A549 (cell line): ENCODE measurements at places on chromosomes 1 and 21. TPM values are rescaled to one million over a fixed set of nuclear protein-coding genes. Genes with fewer than 3 reads are reported as not detected.

- DNase-seq: no peak
These were observed 11.3 kb downstream of the ARHGEF11 start for GRCh38 chr1:157034137-157034800.

DNA sequence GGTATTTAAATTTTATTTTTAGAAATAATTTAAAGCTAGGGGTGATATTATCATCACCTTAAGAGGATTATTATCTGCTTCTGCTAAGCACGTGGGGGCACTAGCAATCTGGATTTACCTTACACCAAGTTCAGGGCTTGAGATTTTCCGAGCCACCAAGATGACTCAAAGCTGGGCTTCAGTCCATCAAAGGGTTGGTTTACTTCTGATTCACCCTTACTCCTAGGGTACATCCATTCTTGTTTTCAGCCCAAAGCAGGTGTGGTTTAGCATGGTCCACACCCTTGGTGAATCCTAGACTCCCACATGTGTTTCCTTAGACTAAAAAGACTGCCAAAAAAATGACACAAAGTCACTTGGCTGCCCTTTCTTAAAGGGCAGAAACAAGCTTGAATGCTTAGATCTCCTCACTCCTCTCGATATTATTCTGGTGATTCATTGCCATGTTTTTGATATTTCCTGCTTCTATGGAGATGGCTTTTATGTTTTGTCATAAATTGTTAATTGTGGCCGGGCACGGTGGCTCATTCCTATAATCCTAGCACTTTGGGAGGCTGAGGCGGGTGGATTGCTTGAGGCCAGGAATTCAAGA, 9.8 kb upstream of the PRSS38 start:
- peak; percentile 42 for DNase-seq

The PHLDA3 gene
- polyA plus RNA-seq: 83.1 to 91.1 TPM (median 83.5 TPM) in 3 replicates

GRCh38 chr1:90881034-90881433, 140.8 kb downstream of the ZNF644 start:
- DNase-seq: no peak

- no peak for DNase-seq
These were observed 129.1 kb upstream of the HOOK1 start for GRCh38 chr1:59685666-59686065.

DNA sequence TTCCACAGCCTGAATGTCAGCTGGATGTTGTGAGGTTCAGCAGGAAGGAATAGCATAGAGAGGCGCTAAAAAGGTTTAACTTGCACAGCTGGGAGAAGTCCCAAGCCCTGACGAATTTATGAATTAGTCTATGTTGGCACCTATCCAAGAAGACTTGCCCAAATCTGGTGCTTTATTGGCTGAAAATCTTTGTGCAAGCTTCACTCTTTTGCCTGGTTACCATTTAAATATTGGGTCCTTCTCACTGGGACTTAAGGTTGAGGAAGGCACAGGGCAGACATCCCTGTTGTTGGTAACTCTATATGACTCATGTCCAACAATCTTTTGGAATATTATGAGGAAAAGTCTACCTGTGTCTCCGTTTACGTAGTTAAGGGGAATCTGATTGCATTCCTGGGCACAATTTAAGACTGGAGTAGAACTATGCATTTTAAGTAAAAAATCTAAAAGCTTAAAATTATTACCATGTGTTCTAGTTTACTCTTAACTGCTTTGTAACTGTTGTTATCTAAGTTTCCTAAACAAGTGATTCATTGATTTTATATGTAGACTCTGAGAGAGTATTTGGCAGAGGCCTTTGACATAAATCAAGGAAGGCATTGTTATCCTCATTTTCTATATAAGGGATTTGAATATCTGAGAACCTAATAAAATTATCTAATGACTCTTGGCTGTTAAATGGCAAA, 181.7 kb upstream of the DPYD start:
- no peak for DNase-seq

GRCh38 chr1:20361805-20362381, 71.2 kb downstream of the VWA5B1 start:
- peak; percentile 51 for DNase-seq

GRCh38 chr1:54510715-54511270, 37.2 kb upstream of the ACOT11 start:
- no peak for DNase-seq

DNA sequence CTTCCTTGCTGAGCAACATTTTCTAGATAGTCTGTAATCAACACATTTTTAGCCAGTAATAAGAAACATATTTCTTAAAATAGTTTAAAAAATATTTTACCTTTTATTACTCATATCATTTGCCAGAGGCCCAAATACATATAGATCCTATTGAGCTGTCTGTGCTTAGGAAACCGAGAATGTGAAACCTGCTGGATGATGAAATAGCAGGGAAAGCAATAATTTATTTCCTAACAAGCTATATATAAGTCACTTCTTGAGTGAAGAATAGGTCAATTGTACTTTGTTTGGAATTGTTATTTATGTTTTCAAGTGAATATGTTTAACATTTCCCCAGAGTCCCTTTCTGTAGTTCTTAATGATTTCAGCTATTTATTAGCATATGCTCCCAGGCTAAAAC, 339.9 kb upstream of the TMPRSS15 start:
- no peak for DNase-seq

- no peak for DNase-seq
These were observed 440.3 kb upstream of the B3GALT2 start for GRCh38 chr1:193626695-193627094.

DNA sequence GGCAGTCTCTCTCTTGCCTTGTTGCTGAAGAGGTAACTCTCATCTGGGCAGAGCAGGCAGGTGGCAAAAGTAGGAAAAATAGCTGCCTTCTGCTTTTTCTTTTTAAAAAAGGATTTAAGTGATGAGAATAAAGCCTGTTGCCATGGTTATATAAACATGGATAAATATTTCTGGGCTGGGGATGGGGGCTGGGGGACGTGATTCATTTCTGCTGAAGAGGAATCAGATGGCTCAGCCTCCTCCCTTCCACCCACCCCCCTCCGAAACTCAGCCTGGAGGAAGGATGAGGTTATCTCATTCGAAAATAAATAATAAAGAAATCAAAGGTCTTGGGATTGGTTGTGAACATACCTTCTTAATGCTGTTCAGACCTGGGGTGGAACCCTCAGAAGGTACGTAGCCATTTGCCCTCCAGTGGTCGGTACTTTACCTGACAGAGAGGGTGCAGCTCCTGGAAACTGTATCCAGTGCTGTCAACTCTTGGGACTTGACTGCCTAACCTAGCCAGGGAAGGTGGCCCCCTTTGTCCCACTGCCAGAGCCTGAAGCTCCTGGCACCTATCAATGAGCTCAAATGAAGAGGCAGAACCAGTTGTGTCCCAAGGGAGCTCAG, 3.8 kb upstream of the INKA2 start:
- no peak for DNase-seq

DNA sequence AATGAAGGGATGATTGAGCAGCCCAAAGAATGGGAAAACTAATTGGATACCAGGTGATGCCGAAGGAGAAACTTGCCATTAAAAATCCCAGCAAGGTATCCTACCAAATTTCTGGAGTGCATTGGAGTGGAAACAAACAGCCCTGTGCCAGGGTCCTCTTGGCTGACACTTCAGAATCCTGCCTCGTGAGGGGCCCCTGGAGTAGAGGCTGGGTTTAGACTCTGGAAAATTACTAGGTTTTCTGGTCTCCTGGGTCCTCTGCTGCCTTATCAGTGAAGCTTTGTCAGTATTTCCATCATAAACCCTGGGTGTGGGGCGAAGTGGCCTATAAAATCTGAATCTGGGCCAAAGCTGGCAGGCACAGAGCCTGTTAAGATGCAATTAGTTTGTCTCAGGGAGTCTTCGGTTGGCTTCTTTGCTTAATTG, 289.2 kb upstream of the USP24 start:
- no peak for DNase-seq

The LYPD8 gene
- polyA plus RNA-seq: 0.12 to 0.31 TPM (median 0.30 TPM) in 3 replicates
